ENCODE measurements at places on chromosomes 16 and 17. TPM values are rescaled to one million over a fixed set of nuclear protein-coding genes. Genes with fewer than 3 reads are reported as not detected.

The CBFB gene
- 42.0 TPM for total RNA-seq

The ZNF423 gene
- 29.3 TPM for total RNA-seq

- no peak for DNase-seq
Measured at GRCh38 chr16:19861811-19862327, 22.8 kb downstream of the GPRC5B start.

- DNase-seq, result no peak
Measured at GRCh38 chr16:6105115-6105514, 1007.5 kb upstream of the EEF2KMT start.

The CDH13 gene
- total RNA-seq, result 81.7 TPM

- DNase-seq, result no peak
Measured at GRCh38 chr16:75224306-75225082, 5.7 kb downstream of the CTRB1 start.
